ENCODE measurements at places on chromosomes 4 and X. TPM values are rescaled to one million over a fixed set of nuclear protein-coding genes. Genes with fewer than 3 reads are reported as not detected.

- no peak overlapping the region for H3K4me3 ChIP-seq
- H3K27me3 ChIP-seq, result no peaks in the 10 kb centered on the region
- DNase-seq, result no peak
- H3K27ac ChIP-seq, result no peak overlapping the region
- peaks cover 3% of the 10 kb centered on the region for H3K4me1 ChIP-seq
These were observed 16.9 kb downstream of the CD99 start for GRCh38 chrX:2708021-2708420.

DNA sequence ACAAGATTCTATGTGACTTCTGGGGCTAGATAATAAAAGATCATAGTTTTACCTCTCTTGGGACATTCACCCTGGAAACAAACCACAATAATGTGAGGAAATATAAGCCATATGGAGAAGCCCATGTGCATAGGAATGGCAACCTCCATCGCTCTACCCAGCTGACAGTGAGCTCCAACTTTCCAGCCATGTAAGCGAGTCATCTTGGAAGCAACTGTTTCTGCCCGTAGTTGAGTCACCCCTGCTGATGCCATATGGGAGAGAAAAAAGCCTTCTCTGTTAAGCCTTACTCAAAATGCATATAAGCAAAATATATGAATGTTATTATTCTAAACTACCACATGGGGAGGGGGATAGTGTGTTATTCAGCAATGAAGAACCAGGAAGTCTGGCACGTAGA is 31.4 kb upstream of the RELL1 start:
- H3K36me3 ChIP-seq, result no peaks in the 10 kb centered on the region
- H3K27ac ChIP-seq, result no peak overlapping the region
- no peaks in the 10 kb centered on the region for H3K4me1 ChIP-seq

Gene TBCK
- total RNA-seq, result 64.1 TPM

- no peak overlapping the region for H3K4me3 ChIP-seq
- no peaks in the 10 kb centered on the region for H3K4me1 ChIP-seq
- peak overlapping the region; percentile 68 for H3K27ac ChIP-seq
- no peaks in the 10 kb centered on the region for H3K36me3 ChIP-seq
- DNase-seq, result peak; percentile 75
These were observed 11.3 kb downstream of the ARL13A start for GRCh38 chrX:100980608-100981497.

DNA sequence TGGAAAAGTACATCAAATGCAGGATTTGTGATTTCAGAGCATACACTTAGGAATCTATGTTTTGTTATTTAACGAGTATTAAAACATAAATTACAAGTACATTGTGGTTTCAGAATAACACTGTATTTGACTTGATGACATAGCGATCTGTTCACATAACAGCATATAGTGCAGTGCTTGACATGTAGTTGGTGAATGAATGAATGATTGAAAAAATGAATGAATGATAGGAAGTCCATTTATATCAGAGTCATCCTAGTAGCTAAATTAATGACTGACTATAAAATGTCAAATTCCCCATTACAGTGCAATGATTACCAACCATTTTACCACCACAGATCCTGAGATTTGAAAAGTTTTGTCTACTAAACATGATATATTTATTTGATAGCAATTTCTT is 114.6 kb upstream of the FAT1 start:
- no peak overlapping the region for H3K27ac ChIP-seq
- H3K4me1 ChIP-seq, result peaks cover 3% of the 10 kb centered on the region
- DNase-seq, result no peak
- no peaks in the 10 kb centered on the region for H3K36me3 ChIP-seq
- no peak overlapping the region for H3K4me3 ChIP-seq
- H3K27me3 ChIP-seq, result no peaks in the 10 kb centered on the region

Gene GLRB
- total RNA-seq, result 6.3 TPM
